RCC 7860 (cell line): ENCODE measurements at places on chromosomes 2 and 18.
A peak's percentile ranks its signal among the peaks of the same experiment; 100 is the strongest.

- DNase-seq, result no peak
These were observed 42.9 kb upstream of the LPIN2 start for GRCh38 chr18:3055816-3056215.

DNA sequence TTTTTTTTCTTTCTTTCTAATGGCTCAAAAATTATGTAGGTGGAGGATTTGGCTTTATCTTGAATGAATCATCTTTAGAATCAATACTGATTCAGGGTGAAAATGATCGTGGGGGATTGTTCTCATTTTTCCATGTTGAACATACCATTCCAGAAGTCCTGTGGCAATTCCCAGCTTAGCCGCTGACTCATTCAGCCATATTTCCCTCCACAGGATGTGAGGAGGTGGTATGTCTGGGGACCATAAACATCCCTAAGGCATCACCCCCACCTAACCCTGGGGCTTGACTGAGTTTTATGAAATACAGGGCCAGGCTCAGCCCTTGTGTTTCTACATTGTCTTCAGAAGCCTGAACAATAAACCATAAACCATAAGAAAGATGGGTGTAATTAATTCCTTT lies 92.7 kb upstream of the FN1 start:
- peak; percentile 76 for DNase-seq

DNA sequence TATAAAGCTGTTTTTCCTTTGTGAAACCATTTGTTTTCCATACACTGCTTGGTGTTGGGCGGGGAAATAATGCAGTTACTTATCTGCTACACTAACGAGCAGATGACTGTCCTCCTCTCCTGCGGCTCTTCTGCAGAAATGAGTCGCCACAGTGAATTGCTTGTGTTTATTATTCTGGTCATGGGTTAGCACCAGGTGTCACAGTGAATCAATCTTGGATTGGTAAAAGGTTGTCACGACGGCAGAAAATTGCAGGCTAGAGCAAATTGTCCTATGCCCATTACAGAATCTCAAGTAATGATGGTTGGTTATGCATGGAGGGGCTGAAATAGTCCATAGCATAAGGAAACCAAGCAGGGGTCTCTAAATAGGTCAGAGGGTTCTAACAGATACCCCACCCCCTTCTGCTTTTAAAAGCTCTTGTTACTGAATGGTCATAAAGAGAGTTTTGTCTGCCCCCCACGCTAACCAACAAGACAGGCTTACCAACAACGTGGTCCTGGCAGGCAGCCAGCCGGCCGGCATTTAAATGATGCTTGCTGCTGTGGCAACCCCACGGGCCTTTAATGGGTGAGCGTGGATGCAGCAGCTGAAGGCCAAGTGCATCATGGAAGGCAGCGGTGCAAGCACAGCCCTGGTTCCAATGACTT lies 29.5 kb downstream of the RAB31 start:
- DNase-seq, result peak; percentile 69

GRCh38 chr2:69665152-69665551 lies 21.6 kb upstream of the AAK1 start:
- no peak for DNase-seq

DNA sequence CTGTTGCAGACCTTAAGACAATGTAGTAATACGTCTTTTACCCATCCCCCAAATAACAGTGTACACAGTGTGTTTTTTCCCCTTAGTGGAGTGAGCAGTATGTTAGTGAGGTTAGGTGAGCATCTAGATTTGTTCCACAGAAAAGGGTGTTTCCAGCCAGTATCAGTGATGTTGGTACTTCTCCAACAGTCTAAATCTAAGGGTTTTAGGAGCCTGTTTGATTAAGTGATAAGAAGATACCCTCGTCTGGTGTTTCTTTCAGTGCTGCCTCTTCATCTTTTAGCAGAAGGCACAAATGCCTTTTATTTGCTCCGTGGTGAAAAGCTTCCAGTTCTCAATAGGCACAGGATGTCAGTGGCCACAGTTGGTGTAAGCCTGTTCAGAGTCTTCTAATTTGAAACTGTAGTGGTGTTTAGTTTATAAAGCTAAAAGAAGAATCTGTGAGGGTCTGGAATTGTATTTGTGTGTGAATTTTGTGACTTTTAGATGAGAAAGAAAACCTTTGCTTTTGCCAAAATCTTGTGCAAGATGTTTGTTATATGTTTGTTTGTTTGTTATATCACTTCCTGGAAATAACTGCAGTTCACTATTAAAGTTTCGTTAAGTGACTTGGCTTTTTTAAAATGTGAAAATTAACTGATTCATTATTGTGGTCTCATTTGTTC lies 71.2 kb downstream of the MAP4K4 start:
- DNase-seq, result no peak

GRCh38 chr2:123085484-123085883 lies 939.6 kb upstream of the CNTNAP5 start:
- DNase-seq, result no peak

GRCh38 chr18:47422524-47422923 lies 171.1 kb upstream of the SKOR2 start:
- no peak for DNase-seq

DNA sequence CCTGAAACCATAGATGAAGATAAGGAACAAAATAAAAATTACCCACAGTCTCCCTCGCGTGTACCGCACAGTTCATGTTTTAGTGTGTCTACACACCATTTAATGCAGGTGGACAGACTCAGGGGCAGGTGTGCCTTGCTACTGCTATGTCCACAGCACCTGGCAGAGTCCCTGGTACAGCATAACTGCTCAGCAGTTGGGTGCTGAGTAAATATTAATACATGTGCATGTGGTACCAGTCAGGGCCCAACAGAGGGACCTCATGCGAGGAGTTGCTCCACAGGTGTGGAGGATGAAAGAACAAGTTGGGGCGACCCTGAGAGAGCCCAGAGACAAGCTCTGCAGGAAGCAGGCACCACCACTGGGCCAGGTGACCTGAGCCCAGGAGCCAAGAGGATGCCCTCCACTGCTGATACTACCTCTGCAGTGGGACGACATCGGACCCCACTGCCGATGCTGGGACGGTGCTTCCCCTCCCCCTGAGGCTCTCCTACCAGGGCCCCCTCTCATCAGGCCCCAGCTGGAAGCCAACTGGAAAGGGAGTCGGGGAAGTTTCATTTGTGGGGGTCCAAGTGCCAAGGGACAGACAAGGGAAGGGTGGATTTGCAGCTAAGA lies 100.8 kb downstream of the NEDD4L start:
- DNase-seq, result no peak

DNA sequence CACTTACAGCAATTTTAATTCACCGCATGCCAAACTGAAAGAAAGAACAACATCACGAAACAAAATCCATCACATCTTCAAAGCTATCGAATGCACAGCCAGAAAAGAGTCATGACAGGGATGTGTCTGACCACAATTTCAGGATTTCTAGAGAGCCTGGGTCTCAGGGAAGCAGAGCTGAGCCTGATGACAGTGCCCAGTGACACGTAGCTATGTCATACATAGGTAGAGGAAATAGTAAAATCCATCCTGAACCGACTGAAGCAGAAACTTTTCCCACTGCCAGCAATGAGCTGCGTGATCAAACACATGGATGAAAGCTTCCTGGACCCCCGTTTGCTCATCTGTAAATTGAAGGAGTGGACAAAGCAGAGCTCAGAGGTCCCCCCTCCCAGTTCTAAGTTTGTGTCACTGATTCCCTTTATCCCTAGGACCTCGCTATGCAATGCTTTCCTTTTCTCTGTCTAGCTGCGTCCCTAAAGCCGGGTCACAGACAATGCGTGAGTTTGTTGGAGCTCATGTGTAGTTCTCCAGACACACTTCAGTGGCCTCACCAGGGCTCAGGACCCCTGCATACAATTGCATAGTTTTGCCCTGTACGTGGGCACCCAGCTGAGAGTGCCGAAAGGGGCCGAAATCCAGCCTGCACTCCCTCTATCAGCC lies 37.6 kb downstream of the CCBE1 start:
- DNase-seq, result peak; percentile 56

- no peak for DNase-seq
These were observed 441.0 kb downstream of the CPS1 start for GRCh38 chr2:210997373-210997772.

- DNase-seq, result no peak
These were observed 197.7 kb downstream of the UBE2E3 start for GRCh38 chr2:181178130-181178529.

GRCh38 chr2:236691799-236692167 lies 122.2 kb downstream of the ACKR3 start:
- DNase-seq, result no peak

- DNase-seq, result no peak
These were observed 57.6 kb downstream of the BMP10 start for GRCh38 chr2:68813596-68813995.

DNA sequence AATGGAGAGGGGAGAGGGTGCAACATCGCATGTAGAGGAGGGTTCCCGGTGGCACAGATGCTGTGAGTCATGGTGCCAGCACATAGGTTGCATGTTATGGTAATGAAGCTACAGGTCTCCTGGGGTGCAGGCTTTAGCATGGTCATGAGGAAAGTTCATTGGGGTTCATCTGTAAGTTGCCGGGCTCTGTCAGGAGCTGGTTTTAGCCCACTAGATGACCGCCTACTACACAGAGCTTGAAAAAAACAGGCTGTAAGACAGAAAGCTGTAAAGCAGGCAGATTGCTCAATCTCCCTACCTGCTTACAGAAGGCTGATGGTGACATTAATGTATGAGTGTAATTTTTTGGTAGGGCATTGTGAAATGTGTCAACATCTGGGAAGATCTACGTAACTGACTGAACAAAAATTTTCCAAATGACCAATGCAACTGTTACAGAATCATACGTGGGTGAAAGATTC lies 23.9 kb downstream of the DYSF start:
- DNase-seq, result no peak

DNA sequence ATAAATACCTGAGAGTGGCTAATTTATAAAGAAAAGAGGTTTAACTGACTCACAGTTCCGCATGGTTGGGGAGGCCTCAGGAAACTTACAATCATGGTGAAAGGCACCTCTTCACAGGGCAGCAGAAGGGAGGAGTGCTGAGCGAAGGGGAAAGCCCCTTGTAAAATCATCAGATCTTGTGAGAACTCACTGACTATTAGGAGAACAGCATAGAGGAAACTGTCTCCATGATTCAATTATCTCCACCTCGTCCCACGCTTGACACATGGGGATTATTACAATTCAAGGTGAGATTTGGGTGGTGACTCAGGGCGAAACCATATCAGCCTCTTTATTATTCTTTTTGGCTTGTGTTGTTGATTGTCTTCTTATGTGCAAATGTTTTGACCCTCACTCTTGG lies 76.2 kb downstream of the WDR7 start:
- DNase-seq, result no peak

- no peak for DNase-seq
These were observed 33.4 kb upstream of the LYPD1 start for GRCh38 chr2:132703396-132703795.

DNA sequence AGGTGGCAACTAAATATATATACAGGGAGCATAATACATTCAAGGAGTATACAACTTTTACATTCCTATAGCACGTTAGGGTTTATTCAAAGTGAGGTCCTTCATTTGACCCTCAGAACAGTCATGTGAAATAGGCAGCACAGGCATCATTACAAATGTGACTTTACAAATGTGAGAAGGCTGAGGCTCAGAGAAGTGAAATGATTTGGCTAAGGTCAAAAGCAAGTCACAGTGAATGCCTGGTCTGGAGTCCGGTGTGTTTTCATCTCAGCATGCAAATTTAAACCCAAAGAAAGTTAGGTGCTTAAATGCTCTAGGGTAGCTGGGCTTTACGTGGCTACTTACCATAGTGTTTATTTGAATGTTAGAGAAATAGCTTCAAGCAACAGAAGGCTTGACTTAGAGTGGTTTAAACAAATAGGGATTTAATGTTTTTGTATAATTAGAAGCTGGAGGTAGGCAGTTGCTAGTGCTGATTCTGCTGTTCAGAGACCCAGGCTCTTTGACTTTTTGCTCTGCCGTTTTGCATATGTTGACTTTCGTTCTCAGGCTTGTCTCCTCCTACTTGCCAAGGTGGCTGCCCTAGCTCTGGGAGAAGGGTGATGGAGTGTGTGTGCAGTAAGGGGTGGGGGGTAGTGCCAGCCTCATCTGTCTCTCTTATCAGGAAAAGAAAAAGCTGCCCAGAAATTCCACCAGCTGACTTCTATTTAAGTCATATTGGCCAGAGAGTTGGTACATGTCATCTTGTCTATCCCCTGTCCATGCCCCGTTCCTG lies 89.2 kb downstream of the PLCL1 start:
- DNase-seq, result no peak

GRCh38 chr2:172101821-172102390 lies 794 bp downstream of the DLX2 start:
- no peak for DNase-seq

DNA sequence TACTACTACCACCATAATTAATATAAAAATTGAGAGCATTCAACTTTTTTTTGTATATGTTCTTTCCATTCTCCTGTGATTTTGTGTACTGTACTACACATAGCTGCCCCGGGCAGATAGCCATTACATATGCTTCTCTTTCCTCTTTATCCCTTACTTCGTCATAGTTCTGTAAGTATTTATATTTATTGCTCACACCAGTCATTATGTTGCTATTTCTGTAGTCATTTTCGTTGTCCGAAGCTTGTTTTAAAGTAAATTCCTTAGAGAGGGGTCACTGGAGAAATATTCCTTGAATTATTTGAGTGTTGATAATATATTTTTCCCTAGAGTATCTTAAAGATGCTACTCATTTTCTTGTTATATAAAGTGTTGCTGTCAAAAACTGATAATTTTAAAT lies 144.0 kb downstream of the CLIP4 start:
- no peak for DNase-seq

DNA sequence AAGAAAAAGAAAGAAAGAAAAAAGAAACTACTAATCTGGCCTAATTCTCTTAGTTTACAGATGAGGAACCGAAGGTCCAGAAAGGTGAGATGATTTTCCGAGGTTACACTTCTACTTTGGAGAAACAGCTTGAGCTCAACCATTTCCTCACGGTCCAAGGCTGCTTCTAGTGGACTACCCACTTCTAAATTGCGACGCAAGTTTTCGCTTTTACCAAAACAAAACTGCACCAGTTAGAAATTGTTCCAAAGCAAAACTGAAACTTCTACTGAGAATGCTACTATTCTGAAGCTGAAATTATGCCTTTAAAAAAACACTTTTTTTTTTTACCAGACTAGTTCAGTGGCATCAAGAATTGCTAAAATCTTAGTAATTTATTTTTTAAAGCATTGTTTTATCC lies 101.6 kb downstream of the INO80D start:
- DNase-seq, result no peak

DNA sequence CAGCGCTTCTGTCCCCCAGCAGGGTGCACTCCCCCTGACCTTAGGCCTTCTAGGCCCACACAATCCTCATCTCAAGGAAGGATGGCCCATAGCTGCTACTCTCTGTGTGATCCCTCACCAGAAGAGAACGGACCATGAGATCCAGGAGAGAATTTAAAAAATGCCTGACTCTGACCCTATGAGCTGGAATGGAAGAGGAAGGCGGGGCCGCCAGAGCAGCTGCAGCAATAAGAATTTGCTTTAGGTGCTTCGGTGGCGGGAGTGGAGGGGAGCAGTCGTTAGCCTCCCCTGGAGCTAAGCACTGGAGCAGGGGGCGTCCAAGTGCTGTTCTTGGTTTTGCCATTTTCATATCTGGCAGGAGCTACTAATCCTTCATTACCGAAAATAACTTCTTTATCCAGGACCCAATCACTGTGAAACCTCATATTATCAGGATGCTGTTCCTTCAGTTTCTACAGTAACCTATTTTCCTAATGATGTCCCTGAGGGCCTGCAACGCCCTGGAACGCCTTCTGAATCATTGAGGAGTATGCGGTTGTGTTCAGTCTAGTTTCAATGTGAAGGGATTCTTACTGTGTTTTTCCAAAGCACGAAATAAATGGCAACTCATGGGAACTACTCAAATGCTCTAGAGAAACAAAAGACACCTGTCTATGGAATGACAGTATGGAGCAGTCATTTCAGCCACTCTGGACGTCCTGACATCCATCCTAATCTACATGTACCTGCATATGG lies 105.1 kb upstream of the SIX2 start:
- DNase-seq, result no peak

- DNase-seq, result peak; percentile 73
These were observed 137.2 kb downstream of the TRIM43 start for GRCh38 chr2:95728878-95729596.
